Epithelial cell of proximal tubule (primary cell): ENCODE measurements at places on chromosomes 4 and X.

- DNase-seq: no peak
Measured at GRCh38 chr4:142547974-142548373, 298.1 kb downstream of the INPP4B start.

- DNase-seq: no peak
Measured at GRCh38 chr4:140103676-140104075, 50.3 kb downstream of the MAML3 start.

GRCh38 chr4:1973218-1973617 is 35.6 kb downstream of the NELFA start:
- DNase-seq: no peak

- no peak for DNase-seq
Measured at GRCh38 chrX:23383411-23383810, 48.8 kb downstream of the PTCHD1 start.

GRCh38 chr4:153469031-153469430 is 2.9 kb downstream of the TMEM131L start:
- no peak for DNase-seq

DNA sequence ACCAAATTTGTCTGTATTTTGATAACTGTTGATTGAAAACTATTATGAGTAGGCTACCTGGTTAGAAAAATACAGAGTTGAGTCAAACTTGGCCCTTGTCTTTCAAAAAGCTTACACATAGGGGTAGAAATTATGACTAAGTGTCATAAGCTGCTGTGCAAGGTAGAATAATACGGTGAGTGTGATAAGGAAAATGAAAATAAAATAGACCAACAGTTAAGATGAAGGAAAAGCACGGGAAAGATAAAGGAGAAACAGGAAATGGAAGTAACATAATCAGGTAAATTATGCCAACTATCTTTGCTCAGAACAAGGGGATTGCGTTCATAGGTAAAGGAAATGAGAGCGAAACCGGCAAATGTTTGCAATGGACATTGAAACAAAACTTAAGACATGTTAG is 302.5 kb downstream of the PCDH7 start:
- no peak for DNase-seq

GRCh38 chr4:168558599-168558998 is 61.7 kb downstream of the PALLD start:
- DNase-seq: no peak

DNA sequence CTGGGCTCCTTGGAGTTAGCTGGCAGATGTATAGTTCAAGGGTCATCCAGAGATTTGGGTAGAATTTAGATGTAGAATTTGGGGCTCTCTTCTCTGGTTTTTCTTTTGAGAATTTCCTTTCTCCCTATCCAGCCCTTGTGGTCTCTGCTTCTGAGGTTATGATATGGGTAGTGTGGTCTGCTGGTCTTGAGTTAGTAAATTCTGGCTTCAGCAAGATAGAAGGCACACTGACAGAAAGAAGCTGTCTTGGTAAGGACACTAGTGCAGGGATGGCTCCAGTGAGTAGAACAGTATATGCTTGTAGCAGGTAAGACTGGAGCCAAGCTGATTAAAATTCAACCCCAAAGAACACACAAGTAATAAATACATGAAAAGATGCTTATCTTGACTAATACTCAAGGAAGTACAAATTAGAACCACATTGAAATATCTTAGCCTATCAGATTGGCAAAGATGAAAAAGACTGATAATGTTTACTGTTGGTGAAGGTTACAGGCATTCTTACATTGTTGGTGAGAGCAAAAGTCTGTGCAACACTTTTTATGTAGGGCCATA is 2.1 kb upstream of the IL9R start:
- no peak for DNase-seq

DNA sequence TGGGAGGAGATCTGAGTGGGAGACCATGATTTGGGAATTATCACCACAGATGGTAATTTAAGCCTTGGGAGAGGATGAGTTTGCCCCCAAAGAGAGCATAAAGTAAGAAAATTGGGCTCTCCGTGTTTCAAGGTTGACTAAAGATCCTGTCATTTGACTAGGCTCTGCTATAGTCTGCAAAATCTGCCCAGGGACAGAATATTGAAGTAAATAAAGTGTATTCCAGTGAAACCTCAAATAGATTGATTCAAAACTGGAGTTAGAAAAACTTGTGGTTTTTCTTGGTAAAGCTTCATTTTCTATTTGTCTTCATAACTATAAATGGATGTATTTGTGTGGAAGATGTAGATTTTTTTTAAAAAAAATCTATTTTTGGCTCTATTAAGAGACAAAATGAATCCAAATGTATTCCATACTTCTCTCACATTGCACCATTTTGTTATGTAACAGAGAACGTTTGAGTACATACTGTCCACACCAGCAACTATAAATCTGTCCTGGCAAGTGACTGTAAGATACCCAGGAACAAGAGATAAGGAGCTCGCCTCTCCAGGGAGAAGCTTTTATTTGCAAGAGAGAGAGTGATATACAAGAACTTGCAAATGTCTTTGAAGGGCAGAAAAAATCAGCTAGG is 170.2 kb downstream of the CBR4 start:
- no peak for DNase-seq

- DNase-seq: no peak
Measured at GRCh38 chrX:127124871-127125270, 305.3 kb downstream of the PRR32 start.

- DNase-seq: no peak
Measured at GRCh38 chr4:15396157-15396800, 31.6 kb upstream of the C1QTNF7 start.

GRCh38 chr4:66574145-66574978 is 904.1 kb upstream of the EPHA5 start:
- DNase-seq: no peak

DNA sequence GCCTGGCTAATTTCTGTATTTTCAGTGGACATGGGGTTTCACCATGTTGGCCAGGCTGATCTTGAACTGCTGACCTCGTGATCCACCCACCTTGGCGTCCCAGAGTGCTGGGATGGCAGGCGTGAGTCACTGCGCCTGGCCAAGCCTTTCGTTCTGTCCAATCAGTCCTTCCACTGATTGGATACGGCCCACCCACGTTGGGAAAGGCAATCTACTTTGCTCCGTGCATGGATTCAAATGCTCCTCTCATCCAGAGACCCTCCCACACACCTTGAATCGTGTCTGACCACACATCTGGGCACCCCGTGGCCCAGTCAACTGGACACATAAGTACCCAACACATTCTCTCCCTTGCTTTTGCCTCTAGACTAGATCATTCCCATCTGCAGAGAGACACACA is 74.9 kb downstream of the CRLF2 start:
- DNase-seq: no peak

- no peak for DNase-seq
Measured at GRCh38 chr4:82284475-82284857, 89.3 kb downstream of the HNRNPD start.

- DNase-seq: no peak
Measured at GRCh38 chr4:179486570-179487335, 2044.5 kb upstream of the AGA start.

GRCh38 chrX:20481632-20482031 is 214.9 kb upstream of the RPS6KA3 start:
- no peak for DNase-seq

GRCh38 chr4:14415146-14415545 is 587.1 kb upstream of the CPEB2 start:
- no peak for DNase-seq

DNA sequence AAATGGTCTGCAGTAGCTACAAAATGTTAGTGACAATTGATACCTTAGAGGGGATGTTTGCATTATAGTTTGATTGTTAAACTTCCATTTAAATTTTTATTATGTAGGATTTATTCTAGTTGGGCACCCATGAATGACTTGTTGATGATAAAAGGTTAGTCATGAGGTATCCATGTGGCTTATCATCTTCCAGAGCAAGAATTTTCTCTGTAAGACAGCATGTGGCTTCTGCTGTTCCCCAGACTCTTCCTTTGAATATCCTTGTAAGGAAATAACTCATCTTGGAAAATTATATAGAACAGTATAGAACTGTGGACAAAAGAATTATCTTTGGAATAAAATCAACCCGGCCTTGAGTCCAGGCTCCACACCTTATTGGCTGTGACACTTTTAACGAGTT is 40.1 kb upstream of the KLHL8 start:
- DNase-seq: no peak

DNA sequence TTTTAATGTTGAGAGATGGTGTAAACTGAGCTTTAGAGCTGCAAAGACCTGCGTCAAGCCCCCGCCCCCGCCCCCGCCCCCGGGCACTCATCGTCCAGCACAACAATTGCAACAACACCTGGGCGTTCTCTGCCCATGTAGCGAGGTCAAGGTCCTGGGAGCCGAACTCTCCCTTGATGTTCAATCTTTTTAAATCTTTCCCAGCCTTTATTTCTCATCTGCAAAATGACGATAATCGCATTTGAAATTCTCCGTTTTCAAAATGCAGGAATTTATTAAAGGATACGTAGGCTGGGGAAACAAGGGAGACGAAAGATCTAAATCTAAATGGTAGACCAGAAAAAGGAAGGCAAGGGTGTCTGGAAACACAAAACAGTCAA is 648 bp upstream of the MSMO1 start:
- DNase-seq: no peak

DNA sequence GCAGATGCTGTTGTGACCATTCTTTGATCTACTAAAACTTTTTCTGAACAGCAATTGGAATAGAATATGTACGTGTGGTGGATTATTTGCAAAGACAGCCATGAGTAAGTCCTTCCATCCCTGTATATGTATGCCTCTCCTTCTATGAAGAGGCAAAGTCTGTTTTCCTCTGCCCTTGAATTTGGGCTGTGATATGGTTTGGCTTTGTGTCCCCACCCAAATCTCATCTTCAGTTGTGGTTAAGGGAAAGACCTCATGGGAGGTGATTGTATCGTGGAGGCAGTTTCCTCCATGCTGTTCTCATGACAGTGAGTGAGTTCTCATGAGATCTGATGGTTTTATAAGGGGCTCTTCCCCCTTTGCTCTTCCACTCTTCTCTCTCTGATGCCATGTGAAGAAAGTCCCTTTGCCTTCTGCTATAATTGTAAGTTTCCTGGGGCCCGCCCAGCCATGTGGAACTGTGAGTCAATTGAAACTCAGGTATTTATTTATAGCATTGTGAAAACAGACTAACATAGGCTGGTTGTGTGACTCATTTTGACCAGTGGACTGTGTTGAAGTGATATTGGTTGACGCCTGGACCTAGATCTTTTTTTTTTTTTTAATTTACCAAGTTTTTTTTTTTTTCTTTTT is 108.3 kb upstream of the CAMK2D start:
- DNase-seq: peak; percentile 92

DNA sequence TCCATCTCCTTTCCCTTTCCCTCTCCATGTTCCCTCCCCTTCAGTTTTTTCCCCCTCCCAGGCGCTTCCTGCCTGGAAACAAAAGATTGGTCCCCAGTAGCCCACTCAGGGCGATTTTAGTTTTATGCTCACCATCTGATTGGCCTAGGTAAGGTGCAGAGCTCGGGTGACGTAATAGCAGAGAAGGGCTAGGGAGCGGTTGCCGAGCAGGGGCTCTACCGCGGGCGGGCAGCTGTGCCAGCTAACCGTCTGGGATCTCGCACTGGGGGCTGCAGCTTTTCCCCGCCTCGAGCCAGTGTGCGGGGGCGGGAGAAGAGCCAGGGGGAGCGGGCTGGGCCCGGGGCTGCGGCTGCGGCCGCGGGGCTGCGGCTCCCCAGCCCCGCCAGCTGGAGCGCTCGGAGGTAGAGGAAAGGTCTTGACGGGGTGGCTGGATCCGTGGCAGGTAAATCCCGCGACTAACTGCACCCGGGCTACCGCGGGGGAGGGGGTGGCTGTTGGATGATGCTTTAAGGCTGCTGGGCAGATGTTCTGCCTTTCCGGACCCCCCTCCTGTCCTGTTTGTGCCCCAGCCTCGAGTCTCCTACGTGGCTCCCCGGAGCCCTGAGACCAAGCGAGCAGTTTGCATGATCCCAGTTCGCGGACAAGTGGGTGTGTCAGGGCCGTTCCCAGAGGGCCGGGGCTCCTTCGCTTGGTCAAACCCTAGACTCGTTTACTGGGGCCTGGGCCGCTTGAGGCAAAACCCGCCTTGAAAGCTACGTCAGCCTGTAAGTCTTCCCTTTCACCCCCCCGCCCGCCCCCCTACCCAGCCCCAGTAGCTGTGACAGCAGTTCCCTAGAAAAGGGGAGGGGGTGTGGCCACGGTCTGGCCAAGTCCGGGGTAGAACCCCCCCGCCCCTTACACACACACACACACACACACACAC is at the start of gene PAK3:
PAK3 (plus strand) TSS at position 218 of the 922 bp plus-strand sequence. CDS start 26,913 bp downstream, outside the sequence.
- peak; percentile 25 for DNase-seq

- no peak for DNase-seq
Measured at GRCh38 chr4:102518703-102519131, 17.6 kb downstream of the NFKB1 start.

DNA sequence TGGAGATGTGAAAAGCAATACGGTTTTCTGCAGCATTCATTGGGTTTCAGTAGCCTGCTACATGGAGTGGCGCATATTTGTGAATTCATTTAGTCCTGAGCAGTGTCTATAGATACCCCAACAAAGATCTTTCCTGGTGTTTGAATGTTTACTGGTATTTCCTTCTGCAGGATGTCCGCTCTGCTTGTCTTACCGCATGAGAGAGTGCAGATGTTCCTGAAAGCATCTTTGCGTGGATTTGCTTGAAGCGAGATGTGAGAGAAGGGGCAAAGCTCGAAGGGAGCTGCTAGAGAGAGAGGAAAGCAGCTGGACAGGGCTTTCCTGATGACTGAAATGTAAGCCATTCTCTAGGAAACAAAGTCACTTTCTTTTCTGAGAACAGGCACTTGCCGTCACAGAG is 40.9 kb upstream of the GYPA start:
- no peak for DNase-seq

GRCh38 chrX:150692831-150693724 is at the start of gene MTMR1:
Gene MTMR1, plus strand, starts transcription at chrX:150693396. Its CDS starts 135 bp downstream, at chrX:150693531.
- DNase-seq: no peak

GRCh38 chr4:164012396-164013027 is 518.0 kb downstream of the TMA16 start:
- no peak for DNase-seq

DNA sequence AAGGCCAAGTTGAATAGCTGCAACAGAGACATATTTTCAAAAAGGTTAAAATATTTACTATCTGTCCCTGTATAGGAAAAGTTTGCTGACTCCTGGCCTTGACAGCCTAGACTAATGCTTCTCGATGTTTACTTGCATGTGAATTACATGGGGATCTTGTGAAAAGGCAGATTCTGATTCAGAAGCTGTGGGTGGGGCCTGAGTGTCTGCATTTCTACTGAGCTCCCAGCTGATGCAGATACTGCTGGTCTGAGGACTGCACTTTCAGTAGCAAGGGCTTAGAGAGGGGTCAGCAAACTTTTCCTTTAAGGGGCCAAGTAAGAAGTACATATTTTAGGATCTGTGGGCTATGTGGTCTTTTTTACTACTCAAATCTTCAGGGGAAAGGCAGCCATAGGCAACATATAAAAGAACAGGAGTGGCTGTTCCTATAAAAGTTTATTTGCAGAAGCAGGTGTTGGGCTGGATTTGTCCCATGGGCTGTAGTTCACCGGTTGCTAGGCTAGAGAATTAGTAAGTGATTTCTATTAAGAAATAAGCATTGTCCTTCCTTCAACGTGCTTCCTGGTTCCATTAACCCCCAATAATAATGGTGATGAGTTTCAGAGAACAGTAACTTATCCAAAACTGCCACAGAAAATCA is 97.2 kb upstream of the PDE5A start:
- no peak for DNase-seq

GRCh38 chrX:154717824-154718223 is 33.1 kb downstream of the GAB3 start:
- DNase-seq: no peak

GRCh38 chr4:59689149-59689548 is 1511.0 kb upstream of the ADGRL3 start:
- no peak for DNase-seq
